ENCODE measurements at places on chromosomes 5 and 9. TPM values are rescaled to one million over a fixed set of nuclear protein-coding genes. Genes with fewer than 3 reads are reported as not detected.
A peak's percentile ranks its signal among the peaks of the same experiment; 100 is the strongest.

DNA sequence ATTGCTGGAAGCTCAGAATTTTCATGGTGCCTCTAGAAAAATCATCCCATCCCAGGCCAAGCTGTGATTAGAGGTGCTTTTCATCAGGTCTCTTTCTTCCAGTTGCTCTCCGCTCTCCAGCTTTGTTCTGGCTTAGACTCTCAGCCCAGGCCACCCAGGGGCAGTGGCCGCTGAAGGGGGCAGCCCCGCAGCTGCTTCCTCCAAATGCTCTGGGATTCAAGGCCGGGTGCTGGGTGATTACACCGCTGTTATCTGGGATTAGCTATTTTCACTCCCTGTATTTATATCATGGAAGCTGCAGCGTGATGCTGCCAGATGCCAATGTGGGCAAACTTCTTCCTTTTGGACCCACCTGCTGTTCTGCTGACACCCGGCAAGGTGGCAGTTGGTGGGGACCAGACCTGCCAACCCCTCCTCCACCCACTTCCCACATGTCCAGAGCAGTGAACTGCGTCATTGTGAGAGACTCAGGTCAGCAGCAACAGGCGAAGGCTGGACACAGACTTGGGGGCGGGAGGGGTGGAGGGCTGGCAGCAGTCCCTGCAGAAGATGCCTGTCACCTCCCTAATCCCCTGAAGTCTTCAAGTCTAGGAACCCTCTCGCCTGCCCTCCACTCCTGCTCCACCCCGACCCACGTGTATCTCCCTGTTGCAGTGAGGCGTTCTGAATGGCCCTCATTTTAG lies 33.9 kb upstream of the NKX2-5 start:
- no peak overlapping the region for H3K4me3 ChIP-seq
- no peak overlapping the region for H3K27ac ChIP-seq
- no peaks in the 10 kb centered on the region for H3K4me1 ChIP-seq
- no peak for DNase-seq
- no peaks in the 10 kb centered on the region for H3K27me3 ChIP-seq

DNA sequence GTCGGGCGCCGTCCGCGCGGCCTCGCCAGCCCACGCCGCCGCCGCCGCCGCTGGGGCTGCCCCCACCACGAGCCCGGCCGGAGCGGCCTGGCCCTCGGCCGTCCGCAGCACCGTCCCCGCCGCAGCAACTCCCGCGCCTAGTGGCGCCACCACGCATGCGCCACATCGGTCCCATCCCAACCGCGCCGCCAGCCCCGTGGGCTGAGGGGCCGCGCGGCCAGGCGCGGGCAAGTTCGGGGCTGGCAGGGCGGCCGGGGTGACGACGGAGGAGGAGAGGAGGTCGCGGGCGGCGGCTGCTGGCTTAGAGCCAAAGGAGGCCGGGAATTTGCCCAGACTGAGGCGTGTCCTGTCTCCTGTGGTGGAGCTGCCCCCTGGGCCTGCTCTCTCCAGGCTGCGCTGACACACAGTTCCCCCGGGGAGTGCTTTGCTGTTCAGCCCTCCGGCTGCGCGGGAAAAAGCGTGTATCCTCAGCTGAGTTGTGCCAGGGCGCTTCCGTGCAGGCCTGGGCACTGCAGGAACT lies at the start of gene TUSC1:
TSS of gene TUSC1 (minus strand) at position 298 of the 520 bp plus-strand sequence. CDS start at position 166, 132 bp downstream.
- H3K4me3 ChIP-seq: peak within 1 kb of the TSS; percentile 55
- H3K27me3 ChIP-seq: peaks cover 3% of the 10 kb centered on the region
- H3K36me3 ChIP-seq: no peaks in the 10 kb centered on the region
- DNase-seq: no peak

- H3K27me3 ChIP-seq: no peaks in the 10 kb centered on the region
- DNase-seq: no peak
- H3K4me1 ChIP-seq: no peaks in the 10 kb centered on the region
- H3K4me3 ChIP-seq: no peak overlapping the region
- H3K27ac ChIP-seq: no peak overlapping the region
- H3K36me3 ChIP-seq: no peaks in the 10 kb centered on the region
These were observed 307.3 kb downstream of the FBXL7 start for GRCh38 chr5:15807248-15807647.

- H3K4me3 ChIP-seq: no peak overlapping the region
- H3K27ac ChIP-seq: no peak overlapping the region
- no peaks in the 10 kb centered on the region for H3K36me3 ChIP-seq
- H3K27me3 ChIP-seq: no peaks in the 10 kb centered on the region
These were observed 8.7 kb upstream of the ERAP1 start for GRCh38 chr5:96816411-96816939.

HAPLN1 gene
- total RNA-seq: 1.3 TPM

OR13C4 gene
- not detected for total RNA-seq

Data from H1 (cell line).